ENCODE measurements at places on chromosomes 4 and X. TPM values are rescaled to one million over a fixed set of nuclear protein-coding genes. Genes with fewer than 3 reads are reported as not detected.

The CLDN24 gene
- total RNA-seq: not detected

The IQCM gene
- total RNA-seq: 0.68 TPM

The MAN2B2 gene
- 21.1 TPM for total RNA-seq

The TCEAL4 gene
- 94.4 TPM for total RNA-seq

The GATA1 gene
- not detected for total RNA-seq

The USP26 gene
- not detected for total RNA-seq

The ADH7 gene
- total RNA-seq: not detected

The F11 gene
- 19.4 TPM for total RNA-seq

The PLK4 gene
- total RNA-seq: 5.7 TPM

The EXOC1 gene
- total RNA-seq: 31.4 TPM

The TBX22 gene
- total RNA-seq: 0.10 TPM

The TMEM131L gene
- total RNA-seq: 8.1 TPM

The CDX4 gene
- total RNA-seq: not detected

The GPR78 gene
- total RNA-seq: 0.36 TPM

The SORCS2 gene
- 1.6 TPM for total RNA-seq

The SMIM10 gene
- 3.2 TPM for total RNA-seq

The FABP2 gene
- 10.7 TPM for total RNA-seq

The MAOA gene
- 110 TPM for total RNA-seq

All from hepatocyte (in vitro differentiated cells).